ENCODE measurements at places on chromosomes 5 and 9.

- DNase-seq, result no peak
These were observed 82.5 kb upstream of the LMNB1 start for GRCh38 chr5:126694403-126694802.

DNA sequence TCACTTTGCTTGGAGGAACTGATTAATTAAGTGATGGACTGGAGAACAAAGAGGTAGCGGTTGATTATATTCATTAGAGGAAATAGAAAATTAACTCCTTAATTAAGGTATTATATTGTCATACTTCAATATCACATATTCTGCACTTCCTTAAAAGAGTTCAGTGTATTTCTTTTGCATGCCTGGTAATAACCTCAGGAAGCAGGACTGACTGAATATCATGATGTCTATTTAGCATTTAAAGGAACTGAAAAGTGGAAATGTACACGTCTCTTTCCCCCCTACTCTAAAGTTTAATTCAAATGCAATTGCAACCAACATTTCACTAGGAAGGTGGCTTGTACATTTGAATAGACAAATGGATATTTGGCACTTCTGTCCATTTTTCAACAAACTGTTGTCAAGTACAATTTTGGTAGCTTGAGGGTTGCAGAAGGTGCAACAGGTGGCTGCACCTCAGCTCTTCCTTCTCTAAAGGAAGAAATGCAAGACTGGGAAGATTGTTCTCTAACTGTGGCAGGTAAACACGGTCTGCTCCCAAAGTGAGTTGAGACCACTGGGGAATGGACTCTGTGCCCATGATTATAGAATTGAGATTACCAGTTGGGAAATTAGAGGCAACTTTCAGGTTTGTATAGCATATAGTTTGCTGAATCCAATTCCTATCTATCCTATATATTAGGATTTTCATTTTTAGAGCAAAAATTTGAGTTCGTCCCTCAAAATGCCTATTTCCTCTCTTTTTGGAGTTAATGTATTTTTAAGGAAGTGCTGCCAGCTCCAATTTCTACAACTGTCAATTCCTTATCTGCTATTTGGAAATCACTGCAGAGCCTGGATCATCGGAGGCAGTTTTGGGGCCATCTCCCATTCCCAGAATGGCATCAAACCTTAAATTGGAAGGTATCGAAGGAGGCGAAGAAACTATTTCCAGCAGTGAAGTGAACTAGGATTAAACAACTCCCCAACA lies 98.9 kb upstream of the TAF11L2 start:
- DNase-seq, result no peak

DNA sequence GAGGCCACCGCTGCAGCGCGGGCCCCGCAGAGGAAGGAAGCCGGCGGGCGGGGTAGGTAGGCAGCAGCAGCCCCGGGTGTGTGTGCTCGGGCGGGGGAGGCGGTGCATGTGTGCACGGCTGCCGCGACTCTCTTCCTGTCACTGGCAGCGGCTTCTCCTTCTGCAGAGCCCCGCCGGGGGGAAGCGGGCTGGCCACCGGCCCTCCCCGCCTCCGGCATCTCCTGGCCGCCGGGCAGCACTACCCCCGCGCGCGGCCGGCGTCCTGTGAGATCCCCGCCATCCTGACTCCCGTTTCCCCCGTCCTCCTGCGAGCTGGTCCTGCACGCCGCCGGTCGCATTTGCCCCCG lies 315 bp downstream of the PIK3R1 start:
- DNase-seq, result no peak

DNA sequence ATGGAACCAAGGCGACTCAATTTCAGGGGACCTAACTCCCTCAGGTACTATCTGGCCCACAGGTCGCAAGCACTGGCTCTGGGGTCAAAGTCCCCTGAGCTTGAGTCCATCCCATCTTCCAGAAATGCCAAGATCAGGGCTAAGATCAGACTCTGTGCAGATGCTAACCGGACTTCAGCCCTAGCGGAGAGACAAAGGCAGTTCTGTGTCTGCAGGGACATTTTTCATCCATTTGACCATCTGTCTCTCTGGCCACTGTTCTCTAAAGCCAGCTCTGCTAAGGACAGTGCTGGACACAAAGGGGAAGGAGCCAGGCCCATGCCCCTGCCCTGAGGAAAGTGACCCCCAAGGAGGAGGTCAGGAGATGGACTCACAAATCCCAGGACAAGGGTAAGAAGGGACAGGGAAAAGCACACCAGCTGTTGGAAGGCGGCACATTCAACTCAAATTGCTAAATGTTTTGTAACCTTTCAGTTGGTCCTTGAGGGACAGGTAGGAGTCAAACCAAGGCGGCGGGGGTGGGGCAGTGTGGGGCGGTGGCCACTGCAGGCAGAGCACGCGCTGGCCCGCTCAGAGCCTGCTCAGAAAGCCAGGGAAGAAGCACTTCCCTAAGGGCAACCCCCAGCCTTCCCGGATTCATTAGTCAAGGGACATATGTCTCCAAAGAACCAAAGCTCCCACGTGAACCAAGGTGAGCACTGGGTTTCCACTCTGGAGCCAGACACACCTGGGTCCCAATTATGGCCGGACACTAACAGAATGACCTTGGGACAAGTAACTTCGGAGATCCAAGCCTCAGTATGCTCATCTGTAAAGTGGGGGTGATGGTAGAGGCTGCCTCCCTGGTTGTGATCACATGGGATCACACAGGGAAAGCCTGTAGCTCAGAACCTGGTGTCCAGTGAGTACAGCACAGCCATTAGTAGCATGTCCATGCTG lies 42.8 kb downstream of the STK10 start:
- no peak for DNase-seq

- DNase-seq, result no peak
These were observed 87.7 kb downstream of the NSUN2 start for GRCh38 chr5:6545036-6545693.

- no peak for DNase-seq
These were observed 75.2 kb upstream of the RASGRF2 start for GRCh38 chr5:80884929-80885328.

DNA sequence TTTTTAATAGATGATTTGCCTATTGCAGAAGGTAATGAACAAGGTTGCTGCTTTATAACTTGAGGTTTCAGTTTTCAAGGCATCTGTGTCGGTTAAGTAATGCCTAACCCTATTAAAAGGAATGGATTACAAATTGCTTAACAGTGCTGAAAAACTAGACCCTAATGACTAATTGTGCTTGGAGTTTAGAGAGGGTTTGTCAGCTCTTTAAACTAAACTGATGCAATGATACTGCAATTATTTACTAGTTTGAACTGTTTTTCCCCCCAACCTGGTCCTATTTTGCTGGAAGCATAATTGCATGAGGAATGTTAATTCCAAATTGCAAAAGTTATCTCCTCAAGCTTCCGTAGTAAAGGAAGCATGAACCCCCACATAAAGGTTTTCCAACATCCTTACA lies 39.3 kb upstream of the TLX3 start:
- DNase-seq, result no peak

Data from putamen (tissue), 1 donor.